Activated T-helper 1 cell treated with anti-CD3 and anti-CD28 coated beads, Interleukin-2, amount 50 U/mL, for 16 hours (primary cell): ENCODE measurements at places on chromosomes 7 and 10.

DNA sequence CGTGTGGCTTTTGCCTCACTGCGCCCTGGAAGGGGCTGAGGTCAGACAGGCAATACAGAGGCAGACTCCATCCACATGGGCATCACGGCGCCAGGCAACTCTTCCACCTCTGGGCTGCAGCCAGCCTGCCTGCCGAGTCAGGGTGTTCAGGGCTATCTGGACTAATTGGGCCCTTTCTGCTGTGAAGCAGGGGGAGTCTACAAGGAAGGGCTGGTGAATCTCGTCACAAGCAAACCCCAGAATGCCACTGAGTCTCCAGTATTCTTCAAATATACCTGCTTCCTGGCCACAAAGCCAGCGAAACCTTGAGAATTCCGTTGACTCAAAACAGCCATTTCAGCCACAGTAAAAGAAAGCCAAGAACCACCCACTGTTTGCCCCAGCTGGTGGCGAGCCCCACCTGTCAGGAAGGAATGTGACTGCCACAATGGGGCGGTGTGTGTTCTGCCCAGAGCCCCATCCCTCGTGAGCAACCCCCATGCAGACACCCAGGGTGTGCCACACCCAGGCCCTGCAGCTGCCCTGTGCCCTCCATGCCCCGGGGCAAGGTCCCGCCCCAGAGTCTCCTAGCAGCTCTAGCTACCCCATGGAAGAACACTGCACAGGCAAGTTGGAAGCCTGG lies 117.3 kb downstream of the FAM53B start:
- DNase-seq = no peak

GRCh38 chr10:11018855-11019631 lies 1.4 kb downstream of the CELF2 start:
- no peak for DNase-seq

GRCh38 chr10:8453587-8453986 lies 399.1 kb downstream of the GATA3 start:
- DNase-seq = no peak

GRCh38 chr7:65411249-65411648 lies 37.6 kb downstream of the ZNF92 start:
- no peak for DNase-seq

DNA sequence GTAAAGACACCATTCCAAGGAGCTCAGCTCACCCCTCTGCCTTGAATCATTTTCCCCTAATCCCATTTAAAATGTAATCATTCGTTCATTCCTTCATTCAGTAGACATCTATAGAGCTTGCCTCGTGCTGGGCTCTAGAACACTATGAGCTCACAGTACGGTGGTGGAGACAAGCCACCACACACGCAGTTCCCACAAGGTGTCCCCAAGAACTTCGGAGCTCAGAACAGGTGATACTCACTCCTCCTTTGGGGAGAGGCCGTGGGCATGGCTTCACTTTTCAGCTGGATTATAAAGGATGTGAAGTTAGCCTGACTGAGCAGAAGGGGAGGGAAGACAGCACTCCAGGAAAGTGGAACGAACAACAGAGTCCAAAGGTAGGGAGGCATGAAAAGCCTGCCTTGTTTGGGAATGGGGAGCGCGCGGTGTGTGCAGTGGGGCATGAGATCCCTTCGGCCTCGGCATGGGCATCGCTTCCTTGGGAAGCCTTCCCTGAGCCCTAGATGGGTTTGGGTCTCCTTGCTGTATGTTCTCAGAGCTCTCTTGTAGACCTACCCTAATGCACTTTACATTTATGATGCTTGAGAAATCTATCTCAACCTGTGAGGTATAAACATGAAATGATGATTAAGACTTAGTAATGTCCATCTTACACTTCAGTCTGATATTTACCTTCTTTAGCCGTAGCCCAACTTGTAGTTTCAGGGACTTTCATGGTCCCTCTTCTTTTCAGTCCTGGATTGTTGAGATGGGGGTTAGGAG lies 809 bp upstream of the OGA start:
- no peak for DNase-seq

DNA sequence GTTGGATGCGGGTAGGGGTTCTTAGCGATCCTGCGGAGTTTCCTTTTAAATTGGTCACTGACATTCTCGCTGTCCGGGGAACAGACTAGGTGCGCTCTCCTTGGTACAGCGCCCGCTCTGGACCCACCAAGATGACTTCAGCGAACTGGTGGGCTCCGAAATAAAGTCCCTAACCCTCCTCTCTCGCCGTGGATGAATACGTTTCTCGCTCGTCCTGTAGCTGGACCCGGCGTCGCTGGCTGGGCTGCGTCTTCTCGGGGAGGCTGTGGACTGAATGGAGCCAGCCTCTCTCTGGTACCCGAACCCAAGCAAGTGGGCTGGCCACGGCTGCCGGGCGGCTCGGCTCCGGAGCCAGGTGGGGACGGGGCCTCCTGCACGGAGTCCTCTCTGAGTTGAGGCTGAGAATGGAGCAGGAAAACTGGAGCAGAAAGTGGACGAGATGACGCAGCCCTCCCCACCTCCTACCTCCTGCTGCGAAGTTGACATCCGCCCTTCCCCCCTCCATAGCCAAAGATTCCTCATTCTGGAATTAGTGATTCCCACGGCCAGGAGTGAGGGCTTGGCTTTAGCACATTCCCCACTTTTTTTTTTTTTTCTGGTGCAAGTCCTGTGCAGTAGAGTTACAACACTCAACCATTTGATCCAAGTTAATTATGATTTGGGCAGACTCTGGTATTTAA lies 1.5 kb downstream of the UNC5B start:
- DNase-seq = no peak

DNA sequence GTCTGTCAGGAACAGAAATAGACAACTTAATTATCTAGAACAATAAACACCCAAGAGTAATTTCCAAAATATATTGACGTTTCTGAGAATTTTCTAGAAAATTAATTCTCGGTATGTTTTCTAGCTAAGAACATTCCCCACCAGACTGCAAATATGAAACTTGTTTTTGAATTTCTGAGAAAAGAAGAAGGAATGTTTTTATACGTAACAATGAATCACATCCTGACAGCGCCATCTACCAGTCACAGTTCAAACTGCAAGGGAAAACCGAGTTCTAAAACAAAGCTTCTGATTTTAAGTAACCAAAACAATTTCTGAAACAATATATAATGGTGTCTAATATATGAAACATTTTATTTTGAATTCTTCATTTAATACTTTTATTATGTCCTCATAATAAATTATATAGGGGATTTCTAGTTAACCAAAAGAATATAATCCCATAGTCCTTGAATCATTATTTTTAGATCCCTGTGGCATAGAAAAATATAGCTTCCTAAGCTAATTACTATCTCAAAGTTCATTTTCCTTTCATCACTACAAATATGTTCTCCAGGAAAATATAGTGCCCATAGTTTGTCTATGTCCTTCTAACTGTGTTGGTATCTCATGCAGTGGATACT lies 34.5 kb upstream of the MEOX2 start:
- no peak for DNase-seq

GRCh38 chr10:34047389-34047788 lies 712.9 kb upstream of the NRP1 start:
- DNase-seq = no peak

DNA sequence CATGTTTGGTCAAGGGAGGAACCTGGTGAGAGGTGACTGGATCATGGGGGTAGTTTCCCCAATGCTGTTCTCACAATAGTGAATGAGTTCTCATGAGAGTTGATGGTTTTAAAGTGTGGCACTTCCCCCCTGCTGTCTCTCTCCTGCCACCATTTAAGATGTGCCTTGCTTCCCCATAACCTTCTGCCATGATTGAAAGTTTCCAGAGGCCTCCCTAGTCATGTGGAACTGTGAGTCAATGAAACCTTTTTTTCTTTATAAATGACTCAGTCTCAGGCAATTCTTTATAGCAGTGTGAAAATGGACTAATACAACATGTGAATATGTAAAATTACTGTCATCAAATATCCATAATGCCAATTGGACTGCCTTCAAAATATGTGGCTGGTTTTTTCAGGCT lies 165.5 kb upstream of the TARP start:
- no peak for DNase-seq

DNA sequence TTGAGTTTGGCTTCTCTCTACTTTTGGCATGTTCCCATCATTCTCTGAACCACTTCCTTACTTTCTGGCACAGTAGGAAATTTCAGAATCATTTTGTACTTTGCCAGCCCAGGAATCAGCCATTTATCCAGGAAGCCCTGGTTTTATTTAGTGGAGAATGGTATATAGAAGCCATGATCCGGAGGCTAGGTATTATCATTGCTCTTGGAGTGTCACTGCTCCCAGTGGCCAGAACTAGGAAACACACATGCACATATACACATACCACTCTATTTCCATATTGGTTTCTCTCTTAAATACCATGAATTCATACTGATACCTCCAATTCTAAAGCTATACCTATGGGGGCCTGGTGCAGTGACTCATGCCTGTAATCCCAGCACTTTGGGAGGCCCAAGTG lies 36.3 kb downstream of the SUFU start:
- DNase-seq = no peak

- no peak for DNase-seq
These were observed 184.4 kb upstream of the LYZL2 start for GRCh38 chr10:30813872-30814481.

DNA sequence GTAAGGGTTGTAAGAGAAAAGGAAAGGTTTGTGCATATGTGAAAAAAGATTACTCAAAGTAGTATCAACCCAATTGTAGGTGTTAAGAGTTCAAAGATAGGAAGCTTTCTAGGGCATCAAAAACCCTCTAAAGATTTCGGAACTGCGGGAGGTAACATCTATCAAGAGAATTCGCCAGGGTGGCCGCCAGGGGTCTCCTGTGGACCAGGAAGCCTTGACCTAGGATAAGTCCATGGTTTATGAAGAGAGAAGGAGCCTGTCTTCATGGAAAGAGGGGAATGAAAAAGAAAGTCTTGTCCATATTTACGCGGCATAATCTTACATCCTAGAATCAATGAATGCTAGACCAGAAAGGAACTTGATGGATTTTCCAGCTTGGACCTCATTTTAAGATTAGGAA lies 140.7 kb upstream of the CALCR start:
- DNase-seq = no peak

DNA sequence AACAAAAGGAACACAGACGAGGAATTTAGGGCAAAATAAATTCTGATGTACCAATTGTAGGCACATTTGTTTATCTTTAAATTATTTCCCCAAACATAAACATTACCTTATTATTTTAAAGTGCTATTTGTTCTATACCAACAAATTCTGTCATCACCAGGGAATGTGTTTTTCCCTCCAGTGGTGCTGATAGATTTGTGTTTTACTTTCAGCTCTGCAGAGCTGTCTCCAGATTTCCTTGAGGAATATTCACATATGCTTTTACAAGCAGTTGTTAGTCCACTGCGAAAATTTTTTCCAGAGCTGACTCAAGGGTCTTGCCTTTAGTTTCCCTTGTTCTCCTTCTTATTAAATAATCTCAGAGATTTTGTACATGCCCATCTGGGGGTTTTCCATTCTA lies 362.8 kb downstream of the PHF14 start:
- no peak for DNase-seq

DNA sequence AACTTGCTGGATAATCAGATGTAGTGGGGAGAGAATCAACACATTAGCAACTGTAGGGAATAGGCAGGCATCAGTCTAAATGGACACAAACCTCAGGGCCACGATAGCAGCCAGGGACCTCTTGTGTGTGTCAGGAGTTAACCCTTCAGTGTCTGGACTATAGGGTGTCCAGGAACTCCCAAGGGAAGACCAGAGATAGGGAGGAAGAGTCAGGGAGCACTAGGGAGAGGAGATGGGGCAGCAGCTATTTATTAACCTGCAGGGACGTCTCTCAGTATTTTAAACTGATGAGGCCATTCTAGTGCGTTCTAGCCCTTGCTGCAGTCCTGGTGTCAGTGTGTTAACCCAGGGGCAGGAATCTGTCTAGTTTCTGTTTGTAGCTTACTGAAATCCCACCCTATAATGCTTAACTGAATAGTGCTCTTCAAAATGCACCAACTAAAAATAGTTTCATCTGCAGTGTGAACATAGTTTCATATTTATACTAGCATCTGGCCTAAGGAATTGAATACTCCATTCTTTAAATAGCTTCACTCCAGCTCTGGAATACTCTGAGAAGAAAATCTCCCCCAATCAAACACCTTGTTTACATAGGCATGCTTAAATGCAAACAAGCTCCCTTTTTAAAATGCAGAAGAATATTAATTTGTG lies 62.7 kb downstream of the ARID5B start:
- DNase-seq = no peak

DNA sequence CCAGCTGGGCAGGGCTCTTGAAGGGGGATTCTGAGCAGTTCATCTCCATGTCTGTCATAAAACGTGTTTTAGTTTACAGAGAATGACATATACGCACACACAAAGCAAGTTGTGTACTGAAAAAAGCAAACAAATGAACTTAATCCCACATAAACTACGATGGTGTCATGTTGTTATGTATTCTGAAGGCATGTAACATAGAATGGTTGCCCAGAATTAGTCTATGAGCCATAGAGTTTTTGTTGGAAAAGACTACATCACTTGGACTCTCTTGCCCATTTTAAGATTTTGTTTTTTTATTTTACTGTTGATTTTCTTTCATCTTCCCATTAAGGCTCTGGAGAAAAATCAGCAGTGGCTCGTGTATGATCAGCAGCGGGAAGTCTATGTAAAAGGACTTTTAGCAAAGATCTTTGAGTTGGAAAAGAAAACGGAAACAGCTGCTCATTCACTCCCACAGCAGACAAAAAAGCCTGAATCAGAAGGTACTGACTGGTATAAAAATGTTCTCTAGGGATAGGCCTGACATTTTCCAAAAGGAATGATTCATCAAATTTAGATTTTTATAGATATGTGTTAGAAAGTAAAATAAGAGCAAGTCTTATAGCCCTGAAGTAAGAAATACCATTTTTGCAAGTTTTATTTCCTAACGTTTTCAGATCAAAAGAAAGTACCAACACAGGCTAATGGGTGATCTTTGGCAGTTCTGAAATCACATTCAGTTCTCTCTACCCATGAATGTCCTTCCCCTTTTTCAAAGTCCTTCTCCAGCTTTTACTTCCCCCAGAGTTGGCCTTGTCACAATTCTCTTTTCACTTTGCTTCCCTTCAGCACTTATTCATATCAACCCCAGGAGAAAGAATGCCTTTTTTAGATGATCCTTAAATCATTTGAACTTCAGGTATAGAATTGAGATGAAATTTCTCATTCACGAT lies 18.9 kb downstream of the CEP55 start:
- no peak for DNase-seq
